ENCODE measurements at places on chromosomes 4 and X. TPM values are rescaled to one million over a fixed set of nuclear protein-coding genes. Genes with fewer than 3 reads are reported as not detected.

- no peak for DNase-seq
These were observed 1.6 kb upstream of the LRAT start for GRCh38 chr4:154741922-154742850.

DNA sequence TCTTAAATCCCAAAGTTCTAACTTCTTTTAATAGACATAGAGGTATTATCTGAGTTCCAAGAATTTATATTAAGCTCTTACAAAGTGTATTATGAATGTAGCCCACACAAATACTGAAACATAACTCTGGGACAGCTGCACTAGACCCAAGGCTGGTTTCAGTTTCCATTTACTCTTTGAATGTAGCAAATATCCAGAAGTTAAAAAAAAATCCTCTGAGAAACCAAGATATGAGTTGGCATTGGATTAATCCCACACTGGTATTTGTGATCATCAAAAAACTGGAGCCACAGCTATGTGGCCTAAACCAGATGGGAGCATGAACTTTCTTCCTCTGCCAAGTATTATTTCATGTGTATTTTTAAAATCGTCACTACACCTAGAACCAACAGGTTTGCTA lies 23.6 kb upstream of the SMPX start:
- DNase-seq: peak; percentile 8

GRCh38 chrX:120450163-120450562 lies 18.9 kb downstream of the LAMP2 start:
- no peak for DNase-seq

DNA sequence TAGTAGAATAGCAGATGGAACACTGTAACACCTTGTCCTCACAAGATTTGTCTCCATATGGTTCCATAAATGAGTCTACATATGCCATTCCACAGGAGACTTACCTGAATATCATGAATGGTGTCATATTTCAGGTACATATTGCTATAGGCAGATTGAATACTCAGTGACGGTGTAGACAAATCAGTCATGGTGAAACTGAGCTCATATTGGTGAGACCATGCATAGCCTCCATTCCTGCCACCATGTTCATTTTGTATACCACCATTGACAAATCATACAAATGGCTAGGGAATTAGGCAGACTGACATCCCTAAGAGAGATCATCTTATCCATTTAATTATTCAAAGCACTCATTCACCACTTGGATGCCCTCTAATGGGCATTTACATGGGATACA lies 38.0 kb upstream of the SPP1 start:
- no peak for DNase-seq

DNA sequence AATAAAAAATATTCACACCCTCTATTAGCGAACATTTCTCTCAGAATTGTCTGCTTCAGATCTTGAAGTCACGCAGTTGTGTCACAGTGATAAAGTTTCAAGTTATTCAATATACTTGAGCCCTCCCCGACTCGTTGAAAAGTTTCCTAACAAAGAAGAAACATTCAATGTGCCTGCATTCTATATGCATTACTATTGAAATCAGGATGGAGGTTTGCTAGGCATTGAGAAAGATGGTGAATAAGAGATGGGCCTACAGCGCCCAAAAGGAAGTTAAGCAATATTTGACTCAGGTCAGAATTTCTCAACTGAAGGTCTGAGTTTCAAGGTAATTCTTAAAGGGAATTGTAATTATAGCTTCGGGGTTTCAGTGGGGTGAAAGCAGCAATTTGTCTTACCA lies 6.1 kb downstream of the TCEANC start:
- DNase-seq: no peak

DNA sequence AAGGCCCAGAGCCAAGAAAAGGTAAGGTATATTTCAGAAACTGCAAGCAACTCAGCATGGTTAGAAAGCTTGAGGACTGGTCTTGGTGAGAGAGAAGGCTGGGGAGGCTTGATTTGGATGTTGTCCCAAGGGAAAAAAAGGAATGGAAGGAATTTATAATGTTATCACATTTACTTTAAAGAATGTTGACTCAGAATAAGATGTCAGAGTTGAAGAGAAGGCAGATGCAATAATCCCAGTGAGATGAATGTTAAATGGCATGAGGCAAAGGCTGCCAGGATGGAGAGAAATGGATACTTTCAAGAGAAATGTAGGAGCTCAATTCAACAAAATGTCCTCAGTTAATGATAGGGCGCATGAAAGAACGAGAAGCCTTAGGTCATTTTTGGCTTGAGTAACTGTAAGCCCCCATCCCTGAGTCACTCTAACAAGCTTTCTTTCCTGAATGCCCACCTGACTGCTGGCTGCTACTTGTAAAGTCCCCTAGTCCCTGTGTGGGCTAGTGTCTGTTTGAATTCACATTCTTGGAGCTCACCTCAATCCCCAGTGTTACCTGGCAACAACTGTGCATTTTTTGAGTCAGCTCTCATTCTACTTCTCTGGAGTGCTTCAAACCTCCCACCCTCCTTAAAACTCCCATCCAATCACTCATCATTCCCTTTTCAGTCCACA lies 103.0 kb upstream of the TAPT1 start:
- peak; percentile 3 for DNase-seq

DNA sequence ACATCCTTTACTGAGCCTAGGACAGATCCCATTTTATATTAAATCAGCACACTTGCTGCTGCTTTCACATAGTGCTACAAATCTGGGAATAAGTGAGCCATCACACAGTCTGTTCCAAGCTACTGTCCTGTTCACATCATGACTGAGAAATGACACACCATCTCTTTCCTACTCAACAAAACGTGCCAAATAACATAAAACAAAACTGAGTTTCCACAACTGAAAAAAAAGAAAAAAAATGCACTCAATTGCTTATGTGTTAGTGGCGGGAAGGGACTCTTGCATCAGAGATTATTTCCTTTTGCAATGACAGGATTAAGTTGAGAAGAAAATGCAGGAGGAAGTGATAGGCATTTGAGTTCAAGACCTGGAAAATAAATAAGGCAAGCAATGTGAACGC lies 109.0 kb downstream of the SHROOM4 start:
- DNase-seq: no peak

GRCh38 chr4:182928061-182928460 lies 10.9 kb upstream of the DCTD start:
- DNase-seq: no peak

GRCh38 chr4:162912482-162912881 lies 254.2 kb downstream of the NAF1 start:
- DNase-seq: no peak

The ARHGAP6 gene
- total RNA-seq: 0.36 TPM

The TRO gene
- 7.1 TPM for total RNA-seq

The XG gene
- total RNA-seq: not detected

All from Daoy (cell line).